ENCODE measurements at places on chromosomes 4 and X.

DNA sequence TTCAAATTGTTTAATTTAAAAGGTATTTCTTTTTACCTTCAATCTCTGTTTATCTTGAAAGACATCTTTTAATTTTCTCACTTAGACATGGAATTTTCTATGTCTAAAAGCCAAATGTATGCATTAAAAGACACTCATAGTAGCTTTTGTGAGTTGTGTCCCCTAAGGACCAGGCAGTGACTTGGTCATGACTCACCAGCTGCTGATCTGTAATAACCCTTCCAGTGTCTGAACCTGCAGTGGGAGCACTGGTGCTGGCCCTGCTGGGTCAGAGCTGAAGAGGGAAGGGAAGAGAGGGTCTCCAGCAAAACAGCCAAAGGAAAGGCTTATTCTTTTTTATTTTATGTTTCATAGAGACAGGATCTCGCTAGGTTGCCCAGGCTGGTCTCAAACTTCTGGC is 31.1 kb upstream of the SH3D19 start:
- DNase-seq: no peak

DNA sequence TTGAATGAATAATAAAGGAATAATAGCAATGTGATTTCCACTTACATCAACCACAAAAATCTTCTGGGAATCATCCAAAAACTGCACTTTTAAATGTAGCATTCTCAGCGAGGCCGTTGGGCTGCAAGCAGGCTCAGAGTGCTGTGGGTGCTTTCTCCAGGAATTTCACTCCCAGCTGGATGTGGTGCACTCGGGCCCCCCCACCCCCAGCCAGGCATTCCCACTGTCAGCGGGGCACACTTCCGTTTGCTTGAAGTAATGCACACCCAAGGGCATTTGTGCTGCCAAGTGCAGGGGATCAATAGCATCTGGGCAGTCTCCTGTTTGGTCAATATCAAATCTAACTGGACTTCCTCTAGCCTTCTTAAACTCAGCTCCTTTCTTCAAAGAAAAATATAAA is at the start of gene FRMD7:
FRMD7 (minus strand) TSS at position 278 of the 400 bp plus-strand sequence; CDS start at position 102, 176 bp downstream.
- DNase-seq: no peak

DNA sequence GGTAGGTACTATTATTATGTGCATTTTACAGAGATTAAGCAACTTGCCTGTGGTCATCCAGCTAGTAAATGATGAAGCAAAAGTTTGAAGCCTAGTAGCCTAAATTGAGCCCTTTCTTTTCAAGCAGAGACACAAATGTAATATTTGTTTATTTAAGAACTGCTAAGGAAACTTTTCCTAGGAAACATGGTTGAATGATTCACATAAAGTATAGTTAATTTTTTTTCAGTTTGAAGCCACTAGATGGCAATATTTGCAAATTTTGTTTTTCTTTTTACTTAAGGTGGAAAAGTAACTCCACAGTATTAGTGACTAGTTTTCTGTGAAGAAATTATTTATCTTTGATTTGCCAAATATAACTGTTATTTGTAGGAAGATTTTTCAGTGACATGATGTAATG is 52.8 kb upstream of the ANKRD17 start:
- no peak for DNase-seq

DNA sequence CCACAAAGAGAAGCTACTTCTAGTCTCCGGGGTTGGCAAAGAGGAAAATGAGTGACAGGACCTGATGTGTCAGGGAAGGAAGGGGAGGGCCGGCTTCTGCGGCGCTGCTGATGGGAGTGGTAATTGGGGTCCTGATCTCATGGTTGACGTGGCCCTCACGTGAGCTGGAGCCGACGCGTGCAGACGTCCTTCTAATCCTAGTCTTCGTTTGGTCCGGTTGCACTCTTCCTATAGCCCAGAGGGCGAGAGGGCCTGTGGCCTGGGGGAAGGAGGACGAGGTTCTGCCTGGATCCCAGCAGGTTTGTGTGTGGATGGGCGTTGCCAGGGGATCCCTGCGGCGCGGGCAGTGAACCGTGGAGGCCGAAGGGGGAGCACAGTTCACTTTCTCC is at the start of gene ARMCX1:
ARMCX1 (plus strand) TSS at position 186 of the 389 bp plus-strand sequence. CDS start 2,384 bp downstream, outside the sequence.
- DNase-seq: no peak

GRCh38 chr4:125334926-125335325 is 20.2 kb downstream of the FAT4 start:
- no peak for DNase-seq

DNA sequence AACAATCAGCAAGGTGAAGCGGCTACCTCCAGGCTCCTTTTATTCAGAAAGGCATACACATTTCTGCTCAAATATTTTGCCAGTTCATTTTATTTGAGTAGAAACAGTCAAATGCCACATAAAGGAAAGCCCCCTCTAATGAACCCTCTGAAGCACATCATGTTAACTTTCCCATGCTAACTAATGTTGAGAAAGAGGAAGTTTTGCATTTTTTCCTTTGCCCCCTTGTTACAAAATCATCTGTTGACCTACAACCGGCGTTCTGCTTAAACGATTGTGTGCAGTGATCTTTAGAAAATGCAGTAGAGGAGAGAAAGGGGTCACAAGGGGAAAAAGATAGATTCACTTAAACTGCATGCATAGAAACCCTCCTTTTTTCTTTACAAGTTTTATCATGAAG is 25.2 kb upstream of the ATXN3L start:
- DNase-seq: no peak

DNA sequence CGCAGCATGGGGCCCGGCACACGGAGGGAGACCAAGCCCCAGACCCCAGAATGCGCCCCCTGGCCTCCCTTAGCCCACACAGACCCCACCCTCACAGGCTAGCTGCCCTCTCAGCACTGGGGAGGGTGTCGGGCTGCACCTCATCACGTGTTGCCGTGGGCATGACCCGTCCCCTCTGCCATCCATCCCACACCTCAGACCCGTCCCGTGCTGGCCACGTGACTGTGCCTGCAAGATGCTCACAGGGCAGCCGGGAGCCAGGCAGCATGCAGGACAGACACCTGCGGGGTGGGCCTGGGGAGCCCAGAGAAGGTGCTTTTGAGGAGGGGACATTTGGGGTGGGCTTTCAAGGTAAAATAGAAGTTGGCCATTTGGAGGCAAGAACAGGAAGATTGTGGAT is 4.8 kb downstream of the MSANTD1 start:
- no peak for DNase-seq

GRCh38 chrX:11739776-11740175 is 18.3 kb upstream of the MSL3 start:
- no peak for DNase-seq

DNA sequence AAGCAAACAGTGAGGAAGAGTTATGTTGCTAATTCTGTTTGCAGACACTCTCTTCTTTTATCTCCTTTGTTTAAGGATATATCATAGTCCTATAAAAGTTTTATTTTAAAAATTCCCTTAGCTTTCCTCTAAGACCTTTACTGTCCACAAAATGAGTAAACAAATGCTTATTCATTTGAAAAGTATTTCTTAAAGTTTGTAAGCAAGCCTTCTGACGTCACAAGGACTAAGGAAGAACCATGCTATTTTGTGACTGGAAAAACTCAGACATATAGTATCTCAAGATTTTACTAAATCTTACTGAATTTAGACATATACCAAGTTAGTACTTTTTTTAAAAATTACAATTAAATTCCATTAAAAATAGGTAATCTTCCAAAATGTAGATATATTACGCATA is 5.2 kb upstream of the RBMXL3 start:
- DNase-seq: no peak

DNA sequence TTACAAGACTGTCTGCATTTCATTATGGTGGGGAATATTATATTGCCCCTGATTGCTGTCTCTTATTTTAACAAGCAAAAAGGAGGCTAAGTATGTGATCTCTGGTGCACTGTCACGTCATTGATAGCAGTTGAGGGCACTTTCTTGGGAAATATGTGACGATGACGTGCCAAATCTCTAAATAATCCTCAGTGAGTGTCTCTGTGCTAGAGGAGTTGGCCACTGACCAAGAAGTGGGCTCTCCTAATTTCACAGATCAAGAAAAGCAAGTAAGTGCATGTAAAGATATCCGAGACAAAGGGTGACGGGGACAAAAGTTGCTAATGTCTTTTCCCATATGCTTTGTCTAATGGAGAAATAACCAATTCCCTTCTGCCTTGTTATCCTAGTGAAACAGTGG is 487.4 kb upstream of the TENM3 start:
- no peak for DNase-seq

GRCh38 chr4:173119818-173120217 is 48.8 kb upstream of the GALNT7 start:
- DNase-seq: no peak

DNA sequence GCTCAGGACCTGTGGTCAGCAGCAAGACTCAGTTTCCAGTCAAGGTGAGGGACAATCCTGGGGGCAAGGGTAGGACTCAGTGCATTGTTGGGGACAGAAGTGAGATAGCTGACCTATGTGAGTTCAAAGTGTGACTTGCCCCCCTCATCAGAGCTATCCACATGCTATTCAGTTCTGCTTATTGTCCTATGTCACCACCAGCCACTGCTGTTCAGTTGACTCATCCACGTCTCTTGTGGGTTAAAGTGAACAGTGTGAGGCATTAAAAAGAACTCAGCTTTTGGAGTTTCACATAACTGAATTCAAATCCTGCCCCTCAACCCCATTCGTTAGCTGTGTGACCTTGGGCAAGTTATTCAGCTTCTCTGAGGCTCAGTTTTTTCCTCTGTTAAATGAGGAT is 4.4 kb upstream of the APLN start:
- no peak for DNase-seq

DNA sequence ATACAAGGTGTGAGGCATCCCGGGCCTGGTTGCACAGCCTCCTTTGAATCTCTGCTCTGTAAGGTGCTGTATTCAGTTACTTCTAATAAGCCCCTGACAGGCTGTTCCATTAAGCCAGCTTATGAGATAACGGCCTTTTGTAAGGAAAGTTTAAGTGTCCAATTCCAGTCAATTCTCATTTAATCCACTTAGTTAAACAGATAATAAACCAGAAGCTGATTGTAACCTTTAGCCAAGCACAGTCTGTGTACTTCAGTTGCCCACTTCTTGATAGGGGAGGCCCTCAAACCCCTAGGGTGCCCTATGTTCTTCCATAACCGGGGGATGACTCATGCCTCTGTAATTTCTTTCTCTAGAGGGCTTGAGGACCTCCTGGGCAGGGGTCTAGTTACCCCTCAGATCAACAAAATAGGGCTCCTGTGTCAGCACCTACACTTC is 63.4 kb downstream of the RASL11B start:
- no peak for DNase-seq

- DNase-seq: no peak
These were observed 652 bp downstream of the SRPX start for GRCh38 chrX:38220024-38220414.

DNA sequence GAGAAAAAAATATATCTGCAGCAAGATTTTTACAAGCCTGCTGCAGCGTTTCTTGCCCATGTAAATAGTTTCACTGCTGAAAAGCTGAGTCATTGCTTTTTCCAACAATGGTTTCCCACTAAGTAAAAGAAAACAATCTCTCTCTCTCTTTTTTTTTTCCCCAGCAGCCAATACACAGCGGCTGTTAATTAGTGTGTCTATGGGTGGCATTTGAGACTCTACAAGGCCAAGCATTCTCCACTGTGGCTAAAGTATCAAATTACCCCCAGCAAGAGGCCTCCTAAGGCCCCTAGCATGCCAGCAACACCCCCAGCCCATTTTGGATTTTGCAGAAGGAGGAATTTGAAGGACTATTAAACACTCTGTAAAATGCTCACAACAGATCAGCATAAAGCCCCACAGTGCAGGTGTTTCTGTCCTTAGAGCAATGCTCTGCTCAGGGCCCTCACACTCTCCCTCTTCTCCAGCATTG is 837.4 kb downstream of the TRIML1 start:
- no peak for DNase-seq

DNA sequence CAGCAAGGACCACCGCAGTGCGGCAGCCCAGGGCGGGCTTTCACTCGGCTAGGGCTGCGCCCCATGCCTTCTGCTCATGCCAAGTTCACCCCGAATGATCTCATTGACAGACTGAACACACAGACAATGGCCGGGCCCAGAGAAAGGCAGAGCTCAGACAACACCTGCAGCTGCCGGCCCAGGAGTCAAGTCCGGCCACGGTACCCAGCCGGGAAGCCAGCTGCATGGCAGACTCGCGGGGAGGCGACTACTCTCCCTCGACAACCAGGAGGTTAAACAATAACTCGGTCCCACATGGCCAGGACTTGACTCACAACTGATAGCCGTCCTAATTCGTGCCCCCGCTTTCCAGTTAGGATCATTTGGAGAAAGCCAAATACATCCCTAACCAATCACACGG is 50.4 kb downstream of the ABLIM2 start:
- DNase-seq: no peak

DNA sequence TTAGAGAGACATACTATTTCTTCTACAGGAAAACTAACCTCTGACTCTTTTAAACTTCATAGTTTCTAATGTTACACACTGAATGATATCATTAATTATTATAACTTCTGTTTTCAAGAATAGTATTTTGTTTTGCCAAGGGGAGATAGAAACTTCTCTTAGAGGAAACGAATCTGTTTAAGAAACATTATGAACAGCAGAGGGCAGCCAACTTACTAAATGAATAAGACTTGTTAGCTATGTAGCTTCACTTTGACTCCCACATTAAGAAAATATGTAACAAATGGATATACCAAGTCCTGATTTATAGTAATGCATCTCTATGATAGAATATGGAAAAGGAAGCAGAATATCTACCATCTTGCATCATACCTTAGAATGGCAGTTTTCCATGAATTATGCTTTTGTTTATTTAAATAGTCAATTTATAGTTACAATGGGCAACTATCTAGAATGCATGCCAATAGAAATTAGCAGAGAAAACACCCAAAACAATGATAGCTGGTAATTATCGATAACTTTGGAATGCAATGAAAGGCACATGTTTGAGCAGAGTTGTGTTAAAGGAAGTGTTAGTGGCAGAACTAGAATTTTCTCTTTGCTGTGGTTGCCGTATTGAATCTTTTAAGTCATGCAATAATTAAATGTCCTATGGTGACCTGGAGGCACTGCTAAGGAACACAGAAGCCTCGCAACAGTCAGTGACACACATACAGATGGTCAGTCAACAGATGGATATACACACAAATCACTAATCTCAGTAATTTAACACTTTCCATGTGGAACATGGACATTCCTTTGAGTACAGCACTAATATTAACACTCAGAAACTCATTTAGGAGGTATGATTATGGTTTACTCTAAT is 105.7 kb upstream of the PDLIM3 start:
- no peak for DNase-seq

- no peak for DNase-seq
These were observed 103.6 kb downstream of the GUCY2F start for GRCh38 chrX:109378281-109378680.

DNA sequence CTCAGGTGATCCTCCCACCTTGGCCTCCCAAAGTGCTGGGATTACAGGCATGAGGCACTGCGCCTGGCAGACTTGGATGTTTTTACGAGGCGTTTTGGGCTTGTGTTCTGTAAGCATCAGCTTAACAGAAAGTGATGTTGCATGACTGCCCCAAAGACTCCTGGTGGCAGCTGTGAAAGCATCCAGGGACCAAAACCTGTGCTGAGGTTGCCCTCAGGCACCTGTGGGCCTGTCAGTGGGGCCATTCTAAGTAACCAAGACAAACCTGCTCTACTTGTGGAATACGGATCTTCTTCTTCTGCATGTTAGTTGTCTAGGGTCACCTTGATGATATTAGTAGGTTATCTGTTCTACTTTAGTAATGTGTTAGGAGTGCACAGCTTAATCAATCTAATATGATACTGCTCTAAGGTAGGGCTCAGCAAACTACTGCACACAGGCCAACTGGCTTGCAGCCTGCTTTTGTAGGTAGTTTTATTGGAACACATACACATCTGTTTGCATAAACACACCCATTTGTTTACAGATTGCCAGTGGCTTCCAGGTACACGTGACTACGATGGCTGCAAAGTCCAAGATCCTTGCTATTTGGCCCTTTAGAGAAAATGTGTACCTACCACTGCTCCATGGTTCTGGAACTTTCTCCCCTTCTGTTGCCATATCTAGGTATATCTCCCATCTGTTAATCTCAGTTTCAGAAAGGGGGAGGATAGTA is 136.7 kb downstream of the GPR143 start:
- no peak for DNase-seq
